AG20443 (cell line): ENCODE measurements at places on chromosomes 7 and 10.
A peak's percentile ranks its signal among the peaks of the same experiment; 100 is the strongest.

GRCh38 chr7:55086413-55087201 lies 67.8 kb downstream of the EGFR start:
- peak; percentile 74 for DNase-seq

- no peak for DNase-seq
These were observed 141.0 kb downstream of the PLXNA4 start for GRCh38 chr7:132435016-132435990.

GRCh38 chr10:69787681-69788080 lies 14.0 kb upstream of the COL13A1 start:
- DNase-seq, result no peak

GRCh38 chr10:114388275-114388674 lies 16.0 kb downstream of the AFAP1L2 start:
- DNase-seq, result no peak

DNA sequence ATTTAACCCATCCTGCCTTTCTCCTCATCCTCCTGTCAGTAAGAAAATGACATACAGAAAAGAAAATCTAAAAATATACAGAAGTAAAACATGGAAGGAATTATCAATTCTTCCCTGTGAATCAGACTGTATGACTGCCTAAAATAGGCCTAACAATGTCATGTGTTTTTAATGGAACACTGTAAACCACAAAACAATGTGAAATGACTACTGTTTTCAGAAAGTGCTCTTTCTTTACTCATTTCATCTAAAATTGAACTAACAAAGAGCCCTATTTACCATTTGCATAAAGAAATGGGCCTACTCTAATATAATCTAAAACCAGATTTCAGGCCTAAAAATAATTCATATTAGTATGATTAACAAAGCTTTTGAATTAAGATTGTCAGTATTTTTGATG lies 35.7 kb downstream of the SEMA3E start:
- no peak for DNase-seq

- DNase-seq, result peak; percentile 93
These were observed 145.9 kb downstream of the SH3PXD2A start for GRCh38 chr10:103709341-103709920.

DNA sequence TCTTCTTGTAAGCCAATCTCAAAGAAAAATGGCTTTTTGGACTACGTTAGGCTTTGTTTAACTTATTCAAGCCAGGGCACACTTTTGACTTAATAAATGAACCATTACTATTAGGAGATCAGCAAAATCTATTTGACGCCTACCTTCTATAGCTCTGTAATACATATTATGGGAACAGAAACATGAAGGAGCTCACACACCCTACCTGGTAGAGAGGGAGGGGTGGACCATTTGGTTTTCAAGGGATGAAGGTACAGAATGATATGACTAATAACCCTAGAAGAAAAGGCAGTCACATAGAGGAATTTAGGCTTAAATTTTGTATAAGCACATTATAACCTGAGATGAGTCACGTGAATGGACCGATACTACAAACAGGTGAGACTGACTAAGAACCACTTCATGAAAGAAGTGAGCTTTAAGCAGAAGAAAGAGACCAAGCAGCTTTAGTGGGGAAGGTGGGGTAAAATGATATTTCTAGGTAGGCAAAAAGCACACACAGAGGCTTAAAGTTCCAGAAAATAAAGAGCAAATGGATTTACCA lies 106.8 kb upstream of the CTTNBP2 start:
- DNase-seq, result no peak

DNA sequence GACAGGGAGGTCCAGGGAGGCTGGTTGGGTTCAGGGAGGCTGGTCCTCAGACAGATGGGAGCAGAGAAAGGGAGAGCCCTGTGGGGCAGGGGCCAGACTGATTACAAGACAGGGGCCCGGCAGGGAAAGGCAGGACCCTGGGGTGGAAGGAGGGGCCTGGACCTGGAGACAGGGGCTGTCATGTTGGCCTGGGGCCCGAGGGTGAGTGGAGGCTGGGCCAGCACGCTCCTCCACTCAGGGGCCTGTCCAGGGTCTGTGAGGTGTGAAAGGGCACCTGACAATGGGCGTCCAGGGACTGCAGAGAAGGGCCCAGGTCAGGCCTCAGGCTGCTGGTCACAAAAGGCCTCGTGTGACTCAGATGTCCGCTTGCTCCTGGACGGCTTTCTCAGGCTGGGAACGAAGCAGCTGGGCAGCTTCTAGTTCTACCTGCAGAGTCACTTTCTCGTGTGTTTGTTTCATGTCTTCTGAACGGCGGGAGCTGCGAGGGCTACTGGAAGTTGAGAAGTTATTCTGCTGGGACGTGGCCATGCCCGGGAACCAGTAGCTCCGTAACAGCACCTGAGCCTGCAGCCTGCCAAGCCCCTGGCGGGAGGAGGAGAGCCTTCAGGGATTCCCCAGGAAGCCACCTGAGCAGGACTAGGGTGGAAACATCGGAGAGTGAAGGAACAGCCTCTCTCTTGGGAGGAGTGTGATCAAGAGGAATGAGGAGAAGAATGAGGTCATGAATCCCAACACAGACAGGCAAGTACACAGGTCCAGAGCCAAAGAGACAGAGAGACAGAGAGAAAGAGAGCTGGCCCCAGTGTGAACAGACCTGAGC lies 65.8 kb downstream of the KLF6 start:
- DNase-seq, result no peak

DNA sequence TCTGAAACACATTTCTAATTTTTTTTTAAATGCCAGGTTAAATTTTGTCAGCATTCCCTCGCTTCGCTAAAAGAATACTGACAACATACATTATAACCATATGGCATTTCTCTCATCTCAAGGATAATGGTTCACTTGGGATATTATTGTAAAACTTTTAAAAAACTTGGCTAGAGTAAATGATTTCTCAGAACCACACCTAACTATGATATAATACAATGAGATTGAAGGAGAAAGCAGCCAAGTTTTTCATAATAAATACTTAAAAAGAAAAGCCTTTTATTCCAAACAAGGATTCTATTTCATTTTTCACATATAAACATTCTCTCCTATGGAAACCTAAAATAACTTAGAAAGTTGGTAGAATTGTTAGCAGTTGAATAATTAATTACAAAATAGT lies 413.9 kb downstream of the HGF start:
- DNase-seq, result no peak

DNA sequence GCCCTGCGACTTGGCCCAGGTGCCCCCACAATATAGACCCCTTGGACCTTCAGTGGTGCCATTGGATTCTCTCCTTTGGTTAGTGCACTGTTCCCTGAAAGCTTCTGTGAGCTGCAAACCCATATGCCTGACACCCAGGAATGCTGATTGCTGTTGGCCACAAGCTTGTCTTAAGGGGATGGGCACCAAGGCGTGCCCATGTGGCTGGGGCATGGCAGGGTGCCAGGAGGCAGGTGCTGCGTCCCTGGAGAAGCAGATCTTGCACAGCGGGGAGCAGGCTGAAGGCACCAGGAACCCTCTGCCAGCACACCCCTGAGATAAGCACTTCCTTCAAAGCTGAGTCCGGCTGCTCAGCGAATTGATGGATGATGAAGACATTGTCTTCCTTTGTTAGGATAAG lies 411.8 kb downstream of the SDK1 start:
- no peak for DNase-seq

GRCh38 chr10:37289833-37290464 lies 164.6 kb downstream of the ANKRD30A start:
- no peak for DNase-seq

- no peak for DNase-seq
These were observed 382.4 kb downstream of the PLXNA4 start for GRCh38 chr7:132193898-132194297.

GRCh38 chr7:149753375-149754233 lies 19.8 kb downstream of the ZNF467 start:
- peak; percentile 61 for DNase-seq

GRCh38 chr10:71052076-71052660 lies 160.2 kb upstream of the UNC5B start:
- DNase-seq, result no peak

DNA sequence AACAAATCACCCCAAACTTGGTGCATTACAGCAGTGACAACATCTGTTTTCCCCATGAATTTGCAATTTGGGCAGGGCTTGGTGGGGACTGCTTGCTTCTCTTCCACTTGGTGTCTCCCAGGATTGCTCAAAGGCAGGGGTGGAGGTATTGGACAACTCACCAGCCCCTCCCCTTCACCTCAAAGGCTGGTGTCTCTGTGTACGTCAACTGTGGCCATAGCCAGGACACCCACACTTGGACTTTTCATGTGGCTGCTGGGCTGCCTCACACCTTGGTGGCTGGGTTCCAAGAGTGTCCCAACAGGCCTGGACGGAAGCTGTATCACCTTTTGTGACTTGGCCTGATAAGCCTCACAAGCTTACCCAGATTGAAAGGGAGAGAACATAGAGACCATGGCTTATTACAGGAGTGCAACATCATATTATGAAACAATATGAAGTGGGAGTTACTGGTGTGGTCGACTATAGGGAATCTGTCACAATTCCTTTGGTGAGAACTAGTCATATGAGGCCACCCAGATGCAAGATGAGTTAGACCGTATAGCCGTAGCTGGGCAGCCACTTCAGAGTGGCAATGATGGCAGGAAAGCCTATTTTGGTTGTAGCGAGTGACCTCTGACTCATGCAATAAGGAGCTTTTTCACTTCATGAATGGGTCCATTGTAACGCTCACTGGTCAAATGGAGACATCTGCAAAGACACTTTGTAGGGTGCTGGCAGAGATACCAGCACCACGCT lies 187.6 kb upstream of the ITGB1 start:
- no peak for DNase-seq

DNA sequence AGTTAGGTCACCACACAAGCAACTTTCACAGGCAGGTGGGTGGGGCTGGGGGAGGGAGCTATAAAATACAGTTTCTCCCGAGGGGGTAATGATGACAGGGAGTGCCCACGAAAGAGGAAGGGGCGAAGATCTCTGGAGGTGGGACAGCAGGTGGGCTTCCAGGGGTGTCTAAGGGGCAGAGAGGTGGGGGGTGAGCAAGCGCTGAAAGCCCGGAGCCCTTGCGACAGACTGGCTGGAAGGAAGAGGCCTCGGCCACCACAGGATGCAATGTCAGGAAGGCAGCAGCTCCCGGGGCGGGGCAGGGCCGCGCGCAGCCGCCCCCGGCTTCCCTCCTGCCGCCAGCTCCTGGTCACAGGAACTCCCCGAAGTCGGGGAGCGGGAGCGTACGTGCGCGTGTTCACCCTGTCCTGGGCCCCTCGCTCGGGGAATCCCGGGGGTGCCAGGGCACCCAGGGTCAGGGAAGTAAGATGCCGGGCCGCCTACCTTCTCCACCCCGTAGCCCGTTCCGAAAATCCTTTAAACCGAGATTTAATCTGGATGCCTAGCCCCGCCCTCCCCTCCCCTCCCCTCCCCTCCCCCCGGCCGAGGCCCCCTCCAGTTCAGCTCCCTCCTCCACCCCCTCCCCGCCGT lies 105.2 kb upstream of the PPIF start:
- DNase-seq, result peak; percentile 92
